ENCODE measurements at places on chromosomes 16 and 17.

GRCh38 chr17:38536661-38537060 is 69.1 kb downstream of the SRCIN1 start:
- no peak for DNase-seq

DNA sequence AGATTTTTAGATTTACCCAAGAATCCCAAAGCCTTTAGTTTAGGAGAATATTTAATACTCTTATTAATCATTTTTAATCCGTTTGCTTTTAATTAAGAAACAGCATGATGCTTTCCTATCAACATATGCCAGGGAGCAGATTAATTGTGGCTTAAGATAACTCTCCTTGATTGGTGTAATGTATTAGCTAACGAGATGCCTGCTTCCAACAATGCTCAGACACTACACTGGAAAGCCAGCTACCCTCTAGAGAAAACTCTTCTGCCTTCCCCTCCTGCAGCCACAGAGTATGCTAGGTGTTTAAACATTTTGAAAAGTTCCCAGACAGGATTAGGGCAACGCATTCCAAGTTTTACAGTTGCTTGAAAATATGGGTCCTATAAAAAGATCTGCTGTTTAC is 142.2 kb downstream of the AATF start:
- DNase-seq, result no peak

DNA sequence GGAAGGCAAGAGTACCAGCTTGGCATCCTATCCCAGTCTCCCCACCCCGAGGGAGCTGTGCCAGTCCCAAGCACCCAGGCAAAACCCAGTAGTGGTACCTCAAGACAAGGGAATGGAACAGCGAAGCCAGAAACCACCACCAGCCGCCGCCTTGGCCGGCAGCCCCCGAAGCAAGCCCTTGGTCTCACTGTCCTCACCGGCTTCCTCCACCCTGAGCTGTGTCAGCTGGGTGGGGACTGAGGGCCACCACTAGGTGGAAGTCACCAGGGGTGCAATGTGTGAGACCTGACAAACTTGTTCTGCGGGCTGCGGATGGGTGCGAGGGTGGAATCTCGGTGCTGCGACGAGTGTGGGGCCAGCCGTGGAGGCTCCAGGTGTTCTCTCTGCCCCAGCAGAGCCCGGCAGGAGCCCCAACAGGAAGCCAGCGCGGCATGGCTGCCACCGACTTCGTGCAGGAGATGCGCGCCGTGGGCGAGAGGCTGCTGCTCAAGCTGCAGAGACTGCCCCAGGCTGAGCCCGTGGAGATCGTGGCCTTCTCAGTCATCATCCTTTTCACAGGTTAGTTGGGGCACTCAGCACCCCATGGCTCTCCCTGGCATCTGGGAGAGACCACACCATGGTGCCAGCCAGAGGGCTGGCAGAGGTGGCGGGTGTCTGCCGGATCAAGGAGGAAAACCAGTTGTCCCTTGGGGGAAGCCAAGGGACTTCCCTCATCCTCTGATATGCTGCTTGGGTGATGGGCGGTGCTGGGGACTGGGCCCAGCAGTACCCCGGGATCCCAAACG is 6.7 kb downstream of the SMIM5 start:
- DNase-seq, result no peak

GRCh38 chr16:68070806-68071517 is 14.2 kb upstream of the NFATC3 start:
- no peak for DNase-seq

DNA sequence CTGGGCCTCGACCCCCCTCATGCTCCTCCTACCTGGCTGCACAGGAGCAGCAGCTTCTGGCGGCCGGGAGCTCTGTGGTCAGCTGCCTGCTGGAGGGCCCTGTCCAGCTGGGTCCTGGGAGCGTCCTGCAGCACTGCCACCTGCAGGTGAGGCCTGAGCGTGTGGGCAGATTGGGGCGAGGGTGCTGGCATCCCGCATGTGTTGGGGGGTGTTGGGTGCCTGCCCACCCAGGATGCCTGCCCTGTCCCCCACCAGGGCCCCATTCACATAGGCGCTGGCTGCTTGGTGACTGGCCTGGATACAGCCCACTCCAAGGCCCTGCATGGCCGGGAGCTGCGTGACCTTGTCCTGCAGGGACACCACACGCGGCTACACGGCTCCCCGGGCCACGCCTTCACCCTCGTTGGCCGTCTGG is 16.5 kb downstream of the FCSK start:
- DNase-seq, result no peak

- no peak for DNase-seq
Measured at GRCh38 chr16:49638673-49639610, 217.0 kb downstream of the ZNF423 start.

DNA sequence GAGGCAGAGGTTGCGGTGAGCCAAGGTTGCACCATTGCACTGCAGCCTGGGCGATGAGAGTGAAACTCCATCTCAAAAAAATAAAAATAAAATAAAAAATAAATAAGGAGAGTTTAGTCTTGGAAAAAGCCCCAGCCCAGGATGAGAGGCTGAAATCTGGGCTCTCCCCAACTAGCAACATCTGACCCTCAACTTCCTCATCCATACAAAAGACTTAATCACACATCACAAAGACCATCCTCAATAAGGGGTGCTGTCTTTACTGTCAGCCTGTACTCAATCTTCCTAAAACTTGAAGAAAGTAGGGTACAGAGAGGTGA is 11.4 kb upstream of the SLC4A1 start:
- DNase-seq, result no peak

DNA sequence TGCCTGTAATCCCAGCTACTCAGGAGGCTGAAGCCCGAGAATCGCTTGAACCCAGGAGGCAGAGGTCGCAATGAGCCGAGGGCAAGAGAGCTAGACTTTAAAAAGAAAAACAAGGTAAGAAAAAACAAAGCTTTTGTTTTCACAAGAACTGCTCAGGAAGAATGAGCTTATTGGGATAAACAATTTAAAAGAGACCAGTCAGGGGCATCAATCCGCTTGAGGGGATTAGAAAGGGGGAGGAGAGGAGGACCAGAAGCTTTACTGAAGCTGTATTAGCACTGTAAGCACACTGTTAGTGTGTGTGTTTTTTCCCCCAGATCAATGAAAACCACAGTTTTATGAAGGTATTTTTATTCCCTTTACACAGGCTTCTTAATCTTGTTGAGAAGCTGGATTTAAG is 8.8 kb downstream of the TMEM170A start:
- no peak for DNase-seq

GRCh38 chr16:3706253-3707012 is 10.9 kb downstream of the TRAP1 start:
- no peak for DNase-seq

All from stimulated activated CD8-positive, alpha-beta memory T cell treated with anti-CD3 and anti-CD28 coated beads, Interleukin-2, amount 100 ng/mL, for 1 hour (primary cell).